Vagina (tissue), 2 donors: ENCODE measurements at places on chromosomes 4 and X. TPM values are rescaled to one million over a fixed set of nuclear protein-coding genes. Genes with fewer than 3 reads are reported as not detected.

Gene ZNF157
- not detected for total RNA-seq

DNA sequence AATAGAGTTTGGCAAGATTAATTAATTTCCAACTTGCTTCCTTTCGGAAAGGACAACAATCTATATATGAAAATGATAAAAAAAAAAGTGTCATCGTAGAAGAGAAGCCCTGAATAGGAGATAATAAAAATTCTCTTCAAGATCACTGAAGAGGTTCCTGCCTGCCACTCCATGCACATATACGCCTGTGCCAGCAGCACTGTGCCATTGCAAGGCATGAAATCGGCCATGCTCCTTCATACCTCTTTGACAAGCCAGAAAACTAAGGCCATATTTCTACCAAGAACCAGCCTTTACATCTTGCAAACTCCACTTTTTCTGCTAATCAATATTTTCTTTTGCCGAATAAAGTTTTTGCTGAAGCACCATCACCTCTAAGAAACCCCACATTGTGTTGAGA, 365.5 kb downstream of the CXXC4 start:
- no peak overlapping the region for H3K27ac ChIP-seq
- H3K36me3 ChIP-seq, result no peaks in the 10 kb centered on the region
- H3K4me3 ChIP-seq, result no peak overlapping the region
- DNase-seq, result no peak

Gene SYN1
- total RNA-seq, result 2.7 TPM

DNA sequence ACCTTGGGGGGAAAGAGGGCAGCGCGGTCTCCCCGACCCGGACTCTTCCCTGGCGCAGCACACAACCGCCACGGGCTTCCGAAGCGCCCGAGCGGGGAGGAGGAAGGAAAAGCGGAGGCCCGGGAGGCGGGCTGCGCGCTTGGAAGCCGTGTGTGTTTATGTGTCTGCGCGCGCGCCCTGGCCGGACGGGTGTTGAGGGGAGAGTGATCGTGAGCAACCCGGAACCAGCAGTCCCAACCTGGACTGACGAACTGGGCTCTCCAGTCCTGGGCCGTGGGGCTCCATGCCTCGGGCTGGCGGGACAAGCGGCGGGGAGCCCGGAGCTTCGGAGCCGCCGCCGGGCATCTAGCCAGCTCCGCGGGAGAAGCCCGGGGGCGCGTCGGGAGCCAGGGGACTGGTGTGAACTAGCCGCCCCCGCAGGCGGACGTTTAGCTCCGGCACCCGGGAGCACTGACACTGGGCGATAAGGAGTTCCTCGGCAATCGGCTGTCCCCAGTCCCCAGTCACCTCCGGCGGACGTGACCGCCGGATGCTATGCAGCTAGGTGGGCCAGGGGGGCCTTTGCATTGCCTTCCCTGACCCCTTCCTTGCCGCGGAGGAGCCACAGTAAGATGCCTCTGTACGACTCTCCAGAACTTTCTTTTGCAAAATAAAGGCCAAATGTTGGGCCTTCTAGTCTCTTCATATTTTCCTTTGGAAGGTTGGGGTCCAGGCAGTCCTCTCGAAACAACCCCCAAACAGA, 74.8 kb upstream of the BCOR start:
- no peaks in the 10 kb centered on the region for H3K27me3 ChIP-seq
- DNase-seq, result no peak
- peak overlapping the region; percentile 46 for H3K4me3 ChIP-seq
- peaks cover 52% of the 10 kb centered on the region for H3K4me1 ChIP-seq

Gene SLC16A2
- 6.9 TPM for total RNA-seq

Gene PCDH18
- total RNA-seq, result 32.9 TPM
